ENCODE measurements at places on chromosomes 2 and 18.

DNA sequence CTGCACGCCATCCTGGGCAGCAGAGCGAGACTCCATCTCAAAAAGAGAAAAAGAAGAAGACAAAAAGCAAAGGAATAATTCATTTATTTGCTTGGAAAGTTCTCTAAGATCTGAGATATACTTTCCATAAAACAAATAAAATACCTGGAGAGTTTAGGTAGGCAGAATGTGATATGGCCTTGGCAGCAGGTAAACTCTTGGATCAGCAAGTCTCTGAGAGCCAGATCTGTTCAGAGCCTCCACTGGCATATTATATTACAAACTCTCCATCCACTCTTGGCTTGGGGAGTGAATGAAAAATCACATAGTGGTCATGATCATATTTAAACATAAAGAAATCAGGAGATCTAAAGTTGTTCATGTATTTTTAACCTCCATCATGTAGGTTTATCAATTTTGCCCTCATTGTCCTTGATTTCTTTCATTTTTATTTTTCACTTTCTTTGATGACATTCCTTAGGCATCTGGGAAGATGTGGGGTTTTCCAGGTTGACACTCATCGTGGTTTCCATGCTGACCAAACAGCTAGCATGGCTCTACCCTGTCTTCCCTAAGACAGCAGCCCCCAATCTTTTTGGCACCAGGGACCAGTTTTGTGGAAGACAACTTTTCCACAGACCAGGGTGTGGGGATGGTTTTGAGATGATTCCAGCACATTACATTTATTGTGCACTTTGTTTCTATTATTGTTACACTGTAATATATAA lies 10.2 kb downstream of the LRRFIP1 start:
- DNase-seq: no peak

DNA sequence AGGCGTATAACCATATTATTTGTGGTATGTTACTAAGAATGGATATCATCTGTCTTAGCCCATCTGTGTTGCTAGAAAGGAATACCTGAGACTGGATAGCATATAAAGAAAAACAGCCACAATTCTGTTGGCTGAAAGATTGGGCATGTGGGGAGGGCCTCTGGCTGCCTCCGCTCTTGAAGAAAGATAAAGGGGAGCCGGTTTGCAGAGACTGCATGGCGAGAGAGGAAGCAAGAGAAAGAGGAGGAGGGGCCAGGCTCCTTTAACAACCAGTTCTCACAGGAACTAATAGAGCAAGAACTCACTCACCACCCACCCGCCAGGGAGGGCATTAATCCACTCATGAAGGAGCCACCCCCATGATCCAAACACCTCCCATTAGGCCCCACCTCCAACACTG lies 29.2 kb upstream of the UXS1 start:
- no peak for DNase-seq

GRCh38 chr2:72605836-72606442 lies 219.9 kb downstream of the EXOC6B start:
- DNase-seq: no peak

- DNase-seq: no peak
These were observed 275.8 kb downstream of the LNPK start for GRCh38 chr2:175726223-175726622.

- DNase-seq: no peak
These were observed 146.6 kb upstream of the NCK2 start for GRCh38 chr2:105597806-105598803.

GRCh38 chr18:66731890-66732289 lies 128.0 kb upstream of the CDH19 start:
- no peak for DNase-seq

- DNase-seq: no peak
These were observed 32.2 kb downstream of the MAPRE2 start for GRCh38 chr18:35073186-35074105.
